Metanephros (tissue), 2 donors: ENCODE measurements at places on chromosomes 4 and X. TPM values are rescaled to one million over a fixed set of nuclear protein-coding genes. Genes with fewer than 3 reads are reported as not detected.

CCDC160 gene
- 3.0 TPM for total RNA-seq

FGB gene
- 5.6 TPM for total RNA-seq

AFP gene
- total RNA-seq, result 34.0 TPM

TNIP2 gene
- total RNA-seq, result 23.3 TPM

S100G gene
- not detected for total RNA-seq

UGT2A1 gene
- total RNA-seq, result 8.8 TPM

MAGEB1 gene
- total RNA-seq, result not detected

PRDM8 gene
- 4.9 TPM for total RNA-seq

SH3BP2 gene
- 53.7 TPM for total RNA-seq

GC gene
- total RNA-seq, result 1.6 TPM

MAGEA9B gene
- total RNA-seq, result not detected

CRLF2 gene
- 0.35 TPM for total RNA-seq

FAAH2 gene
- 10.5 TPM for total RNA-seq

MAGEA11 gene
- not detected for total RNA-seq

ZNF827 gene
- 27.3 TPM for total RNA-seq

SERTM2 gene
- total RNA-seq, result 1.3 TPM

STK32B gene
- total RNA-seq, result 8.8 TPM

NSG1 gene
- total RNA-seq, result 1.3 TPM

RWDD4 gene
- 26.9 TPM for total RNA-seq

CSAG3 gene
- total RNA-seq, result not detected

GPAT3 gene
- total RNA-seq, result 32.4 TPM

ANKRD50 gene
- 47.9 TPM for total RNA-seq

LRCH2 gene
- 9.5 TPM for total RNA-seq
